ENCODE measurements at places on chromosomes 3 and 15.

GRCh38 chr15:31481142-31481541 is 154.5 kb downstream of the KLF13 start:
- no peak for DNase-seq

GRCh38 chr3:191238321-191238817 is 39.3 kb downstream of the OSTN start:
- DNase-seq, result no peak

- no peak for DNase-seq
Observed at GRCh38 chr15:101049282-101049681, 130.1 kb downstream of the LRRK1 start.

GRCh38 chr3:85387913-85388505 is 429.2 kb downstream of the CADM2 start:
- no peak for DNase-seq

GRCh38 chr3:125186800-125187598 is 25.5 kb downstream of the SLC12A8 start:
- no peak for DNase-seq

- no peak for DNase-seq
Observed at GRCh38 chr3:150370122-150370602, 37.9 kb upstream of the TSC22D2 start.

DNA sequence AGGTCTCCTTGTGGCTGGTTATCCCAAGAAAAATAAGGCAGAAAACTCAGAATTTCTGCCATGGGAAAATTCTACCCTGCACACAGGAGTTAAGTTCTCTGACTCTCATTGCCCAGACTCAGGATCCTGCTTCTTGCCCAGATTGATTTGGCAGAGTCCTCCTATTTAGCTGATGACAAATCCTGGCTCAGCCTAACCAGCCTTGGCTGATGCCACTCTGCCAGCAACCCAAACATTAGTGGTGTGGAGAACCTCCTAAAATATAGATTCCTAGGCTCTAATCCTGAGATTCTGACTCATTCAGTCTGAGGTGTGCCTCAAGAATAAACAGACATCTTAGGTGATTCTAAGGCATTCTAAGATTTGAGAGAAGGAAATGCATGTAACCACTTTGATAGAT is 60.5 kb upstream of the ACTC1 start:
- DNase-seq, result peak; percentile 52

- no peak for DNase-seq
Observed at GRCh38 chr15:45573961-45574629, 13.1 kb upstream of the BLOC1S6 start.

DNA sequence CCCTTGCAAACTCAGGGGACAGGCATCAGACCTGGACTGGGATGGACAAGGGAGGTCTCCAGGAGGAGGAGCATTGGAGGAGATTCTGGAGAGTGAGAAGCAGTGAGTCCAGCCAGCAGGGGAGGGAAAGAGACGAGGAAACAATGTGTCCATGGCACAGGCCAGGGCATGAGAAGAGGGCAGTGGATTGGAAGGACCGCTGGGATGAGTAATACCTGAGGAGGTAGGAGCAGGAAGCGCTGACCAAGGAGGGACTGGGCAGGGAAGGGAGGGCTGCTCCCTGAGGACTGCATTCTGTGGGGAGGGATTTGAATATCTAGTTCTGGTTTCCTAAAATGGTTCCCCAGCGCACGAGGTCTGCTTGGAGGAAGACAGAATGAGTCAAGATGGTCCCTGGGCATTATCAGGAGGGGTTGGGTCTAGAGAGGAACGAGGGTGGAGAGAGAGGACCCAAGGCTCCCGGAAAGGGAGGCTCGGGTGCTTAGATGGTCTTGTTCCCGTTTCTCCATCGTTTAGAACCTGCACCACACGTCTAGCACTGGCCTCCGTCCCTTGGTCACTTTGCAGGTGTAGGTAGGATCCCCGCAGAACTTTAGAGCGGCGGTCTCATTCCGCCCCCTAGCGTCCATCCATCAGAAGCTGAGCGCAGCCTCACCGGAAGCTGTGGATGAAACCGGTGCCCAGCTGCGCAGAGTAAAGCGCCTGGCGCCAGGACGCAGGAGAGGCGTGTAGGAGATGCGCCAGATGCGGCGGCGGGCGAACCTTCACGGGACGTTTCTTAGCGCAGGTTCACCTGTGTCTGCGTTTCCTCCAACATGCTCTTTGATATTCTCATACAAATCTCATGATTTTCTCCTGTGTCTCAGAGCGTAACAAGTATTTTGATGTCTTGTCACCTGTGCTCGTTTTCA is 190.7 kb upstream of the NDN start:
- DNase-seq, result no peak

DNA sequence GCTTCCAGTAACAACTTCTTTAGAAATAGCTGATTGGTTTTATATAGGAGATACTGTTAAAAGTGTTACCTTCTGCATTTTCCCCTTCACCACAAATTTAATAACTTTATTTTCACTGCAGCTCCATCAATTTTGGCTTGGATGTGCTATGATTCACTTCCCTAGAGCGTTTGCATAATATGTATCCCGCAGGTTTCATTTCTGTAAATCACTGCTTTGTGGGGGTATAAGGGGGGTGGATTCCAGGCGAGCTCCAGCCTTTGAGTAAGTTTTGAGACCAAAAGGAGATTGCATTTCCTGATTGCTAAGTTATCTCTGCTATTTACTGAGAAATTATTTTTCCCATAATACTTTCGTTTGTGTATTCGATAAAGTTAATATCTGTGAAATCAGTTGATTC is 232.6 kb downstream of the TBL1XR1 start:
- peak; percentile 74 for DNase-seq

- DNase-seq, result no peak
Observed at GRCh38 chr3:135762188-135762856, 203.2 kb upstream of the PPP2R3A start.

- no peak for DNase-seq
Observed at GRCh38 chr3:158918451-158918850, 116.6 kb downstream of the MFSD1 start.

- no peak for DNase-seq
Observed at GRCh38 chr15:61582092-61582491, 353.0 kb upstream of the RORA start.

DNA sequence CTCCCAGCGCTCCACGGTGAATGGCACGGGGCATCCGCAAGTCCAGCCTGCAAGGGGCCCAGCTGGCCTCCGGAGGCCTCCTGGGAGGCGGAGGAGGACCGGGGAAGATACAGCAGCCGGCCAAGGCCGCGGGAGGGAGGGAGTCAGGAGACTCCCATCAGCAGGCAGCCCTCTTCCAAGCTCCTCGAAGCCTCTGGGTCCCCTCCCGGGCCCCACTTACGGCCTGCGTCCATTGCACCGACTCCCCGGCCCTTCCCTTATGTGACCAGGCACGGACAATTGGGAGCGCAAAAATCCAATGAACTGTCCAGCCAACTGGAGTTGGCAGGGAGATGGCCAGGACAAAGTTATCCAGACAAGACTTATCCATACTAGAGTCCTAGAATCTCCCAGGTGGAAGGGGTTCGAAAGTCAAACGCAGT is 668 bp downstream of the MFGE8 start:
- DNase-seq, result no peak

DNA sequence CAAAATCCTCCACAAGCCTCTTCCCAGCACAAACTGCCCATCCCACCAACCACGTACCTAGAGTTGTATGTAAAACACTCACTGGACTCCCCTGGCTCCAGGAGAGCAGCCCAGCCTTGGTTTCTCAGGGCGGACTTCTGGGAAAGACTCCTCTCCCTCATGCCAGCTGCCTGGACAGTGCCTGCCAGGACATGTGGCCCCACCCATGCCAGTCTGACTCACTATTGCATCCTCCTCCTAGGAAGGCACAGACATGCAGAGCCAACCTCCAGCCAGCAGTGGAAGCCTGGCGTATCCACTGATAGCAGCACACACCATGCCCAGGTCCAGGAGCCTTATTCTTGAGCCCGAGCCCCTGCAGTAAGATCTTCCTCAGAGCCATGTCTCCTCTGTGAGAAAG is 8.6 kb downstream of the PKM start:
- no peak for DNase-seq

GRCh38 chr3:14016900-14017475 is 107.7 kb downstream of the CHCHD4 start:
- DNase-seq, result no peak

DNA sequence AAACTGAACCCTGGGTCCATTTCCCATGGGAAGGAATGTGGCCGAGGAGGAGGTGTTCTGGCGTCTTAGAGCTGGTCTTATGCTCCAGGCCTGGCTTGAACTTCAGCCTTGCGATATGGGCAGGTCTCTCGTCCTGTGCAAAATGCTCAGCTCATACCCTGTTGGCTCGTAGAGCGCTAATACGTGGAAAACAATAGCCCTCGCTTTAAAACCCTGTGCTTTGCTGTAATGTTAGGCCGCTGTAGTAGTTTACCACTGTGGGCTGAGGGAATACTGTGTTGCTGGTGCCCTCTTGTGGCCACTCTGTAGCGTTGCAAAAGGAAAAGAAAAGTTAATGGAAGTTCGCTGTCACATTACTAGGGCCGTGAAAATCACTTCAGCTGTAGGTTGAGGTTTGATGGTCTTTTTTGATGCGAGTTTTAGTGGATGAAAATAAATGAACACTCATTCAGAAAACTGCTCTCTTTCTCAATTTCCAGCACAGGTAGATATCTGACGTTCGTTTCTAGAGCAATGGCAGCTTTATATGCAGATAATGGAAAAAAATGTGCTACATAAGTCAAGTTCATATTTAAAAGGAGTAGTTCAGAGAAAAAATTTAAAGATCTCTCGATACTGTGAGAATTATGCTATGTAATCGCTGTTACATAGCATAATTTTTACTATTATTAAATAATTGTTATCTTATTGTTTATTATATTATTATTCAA is 92.9 kb downstream of the MCTP2 start:
- DNase-seq, result peak; percentile 81

DNA sequence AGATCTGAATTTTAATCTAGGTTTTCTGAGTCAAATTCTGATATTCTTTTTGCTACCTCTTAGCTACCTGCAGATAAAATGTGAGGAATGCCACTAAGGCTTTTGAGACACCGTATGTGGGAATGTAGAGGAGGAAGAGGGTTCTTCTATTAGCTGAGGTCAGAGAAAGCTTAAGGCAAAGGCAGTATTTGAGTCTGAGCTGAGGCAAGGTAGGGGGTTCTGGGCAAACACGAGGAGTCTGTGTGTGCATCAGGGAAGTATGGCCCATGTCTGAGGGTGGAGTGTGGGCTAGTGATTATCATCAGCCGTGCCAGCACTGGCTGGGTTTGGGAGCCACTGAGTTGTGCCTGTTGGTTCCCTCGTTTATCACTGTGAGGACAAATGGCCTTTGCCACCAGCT is 181.1 kb downstream of the SOX2 start:
- DNase-seq, result no peak

All from spinal cord (tissue), 10 donors.